Type B pancreatic cell (in vitro differentiated cells): ENCODE measurements at places on chromosomes 11 and 22.
A peak's percentile ranks its signal among the peaks of the same experiment; 100 is the strongest.

DNA sequence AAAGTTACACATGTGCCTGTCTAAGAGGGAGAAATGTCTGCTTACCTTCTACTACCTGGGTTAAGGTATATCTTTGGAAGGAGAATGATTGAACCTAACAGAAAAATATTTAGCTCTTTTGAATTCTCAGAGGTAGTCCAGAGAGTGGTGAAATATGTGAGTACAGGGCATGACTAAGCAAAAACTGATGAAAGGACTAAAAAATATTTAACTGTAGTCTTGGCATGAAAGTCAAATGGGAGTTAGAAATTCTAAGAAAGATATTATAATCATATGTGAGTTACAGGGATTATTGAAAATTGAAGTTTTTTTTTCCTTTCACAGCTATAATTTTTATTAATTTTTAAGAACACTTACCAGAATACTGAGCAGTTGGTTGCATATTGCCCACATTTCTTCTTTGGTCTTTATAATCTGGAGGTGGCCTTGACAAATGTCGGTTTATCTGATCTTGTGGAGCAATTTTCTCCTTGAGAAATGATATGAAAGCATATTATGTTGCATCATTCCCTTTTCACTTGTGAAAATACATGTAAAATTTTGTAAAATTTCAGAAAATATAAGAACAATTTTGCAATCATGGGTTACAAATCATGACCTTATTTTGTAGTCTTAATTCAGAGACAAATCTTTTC, 61.4 kb upstream of the MTMR2 start:
- H3K4me3 ChIP-seq: no peak overlapping the region
- peaks cover 36% of the 10 kb centered on the region for H3K36me3 ChIP-seq
- DNase-seq: no peak

- no peak overlapping the region for H3K27ac ChIP-seq
- H3K4me3 ChIP-seq: no peak overlapping the region
- no peaks in the 10 kb centered on the region for H3K36me3 ChIP-seq
- no peak for DNase-seq
Measured at GRCh38 chr11:105489446-105489845, 120.4 kb upstream of the GRIA4 start.

DNA sequence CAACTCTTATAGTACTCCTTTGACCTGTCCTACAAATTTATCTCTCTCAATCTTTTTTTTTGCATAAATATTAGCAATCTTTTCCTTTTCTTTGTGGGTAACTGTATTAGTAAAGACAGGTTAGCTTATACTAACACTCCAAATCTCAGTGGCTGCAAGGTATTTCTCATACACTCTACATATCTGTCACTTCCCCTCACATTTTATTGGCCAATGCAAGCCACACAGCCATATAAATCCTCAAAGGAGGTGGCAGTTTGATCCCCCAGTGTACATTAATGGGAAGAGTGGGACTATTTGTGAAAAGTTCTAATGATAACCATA, 42.6 kb upstream of the EED start:
- peaks cover 5% of the 10 kb centered on the region for H3K27me3 ChIP-seq
- H3K36me3 ChIP-seq: no peaks in the 10 kb centered on the region
- no peak overlapping the region for H3K27ac ChIP-seq
- H3K4me3 ChIP-seq: no peak overlapping the region
- DNase-seq: no peak

- peaks cover 14% of the 10 kb centered on the region for H3K27me3 ChIP-seq
- no peak overlapping the region for H3K4me3 ChIP-seq
- DNase-seq: no peak
- no peaks in the 10 kb centered on the region for H3K4me1 ChIP-seq
- no peaks in the 10 kb centered on the region for H3K36me3 ChIP-seq
Measured at GRCh38 chr11:119758291-119758690, 29.3 kb upstream of the NECTIN1 start.

- H3K4me1 ChIP-seq: peaks cover 6% of the 10 kb centered on the region
- peak; percentile 91 for DNase-seq
- H3K4me3 ChIP-seq: no peak overlapping the region
- no peaks in the 10 kb centered on the region for H3K36me3 ChIP-seq
- peaks cover 39% of the 10 kb centered on the region for H3K27me3 ChIP-seq
- no peak overlapping the region for H3K27ac ChIP-seq
Measured at GRCh38 chr11:129364143-129364654, 11.4 kb upstream of the BARX2 start.

- peaks cover 9% of the 10 kb centered on the region for H3K4me1 ChIP-seq
- H3K36me3 ChIP-seq: peaks cover 9% of the 10 kb centered on the region
- H3K27ac ChIP-seq: no peak overlapping the region
- no peak for DNase-seq
- no peak overlapping the region for H3K4me3 ChIP-seq
- H3K27me3 ChIP-seq: no peaks in the 10 kb centered on the region
Measured at GRCh38 chr11:29530961-29531360, 485.9 kb downstream of the KCNA4 start.

DNA sequence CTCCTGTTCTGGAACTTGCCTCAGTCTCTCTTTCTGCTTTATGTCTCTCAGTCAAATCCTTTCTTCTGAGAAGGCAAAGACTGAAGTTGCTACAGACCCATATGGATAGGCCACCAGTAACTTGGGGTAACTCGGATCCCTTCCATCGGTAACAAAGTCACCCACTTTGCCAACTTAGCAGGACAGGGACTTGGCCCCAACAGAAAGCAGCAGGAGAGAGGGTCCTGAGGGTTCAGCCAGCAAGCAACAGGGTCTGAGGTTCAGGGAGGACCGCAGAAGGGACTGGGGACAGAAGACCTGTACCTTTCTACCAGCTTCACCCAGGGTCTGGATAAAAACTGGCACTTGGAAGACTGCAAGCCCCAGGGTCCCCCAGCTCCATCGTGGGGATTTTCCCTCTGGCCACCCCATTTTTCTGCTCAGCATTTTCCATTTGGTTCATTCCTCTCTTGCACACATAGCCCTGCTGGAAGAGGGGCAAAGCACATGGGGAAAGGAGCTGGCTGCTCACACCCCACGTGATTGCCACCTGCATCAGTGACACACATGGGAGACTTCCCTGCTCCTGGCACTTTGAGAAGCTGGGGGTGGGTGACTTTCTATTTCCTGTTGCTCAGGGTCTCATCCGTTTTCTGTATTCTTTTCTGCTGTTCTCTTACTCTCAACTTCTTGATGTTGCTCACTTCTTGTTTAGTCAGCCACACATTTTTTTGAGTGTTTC, 34.6 kb upstream of the GNAZ start:
- H3K36me3 ChIP-seq: no peaks in the 10 kb centered on the region
- DNase-seq: no peak
- H3K4me3 ChIP-seq: no peak overlapping the region
- H3K27ac ChIP-seq: no peak overlapping the region
- peaks cover 6% of the 10 kb centered on the region for H3K4me1 ChIP-seq
- H3K27me3 ChIP-seq: peaks cover 10% of the 10 kb centered on the region

DNA sequence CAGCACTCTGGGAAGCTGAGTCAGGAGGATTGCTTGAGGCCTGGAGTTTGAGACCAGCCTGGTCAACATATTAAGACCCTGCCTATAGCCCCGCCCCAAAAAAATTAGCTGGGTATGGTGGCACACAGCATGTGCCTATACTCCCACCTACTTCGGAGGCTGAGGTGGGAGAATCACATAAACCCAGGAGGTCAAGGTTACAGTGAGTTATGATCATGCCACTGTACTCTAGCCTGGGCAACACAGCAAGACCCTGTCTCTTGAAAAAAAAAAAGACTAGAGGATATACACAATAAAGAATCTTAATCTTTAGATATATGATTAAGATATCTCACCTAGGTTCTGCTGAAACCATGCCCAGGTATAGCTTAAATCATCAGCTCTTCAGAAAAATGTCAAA, 136.7 kb downstream of the APOL5 start:
- H3K27ac ChIP-seq: no peak overlapping the region
- peaks cover 32% of the 10 kb centered on the region for H3K4me1 ChIP-seq
- no peak for DNase-seq
- H3K36me3 ChIP-seq: no peaks in the 10 kb centered on the region

GRCh38 chr22:17281440-17281841, 62.2 kb upstream of the ADA2 start:
- H3K4me1 ChIP-seq: peaks cover 23% of the 10 kb centered on the region
- H3K36me3 ChIP-seq: no peaks in the 10 kb centered on the region
- no peak overlapping the region for H3K27ac ChIP-seq
- no peak overlapping the region for H3K4me3 ChIP-seq

- DNase-seq: no peak
- H3K4me3 ChIP-seq: no peak overlapping the region
- peaks cover 3% of the 10 kb centered on the region for H3K27me3 ChIP-seq
- no peaks in the 10 kb centered on the region for H3K36me3 ChIP-seq
Measured at GRCh38 chr11:26457636-26458035, 114.4 kb downstream of the MUC15 start.

DNA sequence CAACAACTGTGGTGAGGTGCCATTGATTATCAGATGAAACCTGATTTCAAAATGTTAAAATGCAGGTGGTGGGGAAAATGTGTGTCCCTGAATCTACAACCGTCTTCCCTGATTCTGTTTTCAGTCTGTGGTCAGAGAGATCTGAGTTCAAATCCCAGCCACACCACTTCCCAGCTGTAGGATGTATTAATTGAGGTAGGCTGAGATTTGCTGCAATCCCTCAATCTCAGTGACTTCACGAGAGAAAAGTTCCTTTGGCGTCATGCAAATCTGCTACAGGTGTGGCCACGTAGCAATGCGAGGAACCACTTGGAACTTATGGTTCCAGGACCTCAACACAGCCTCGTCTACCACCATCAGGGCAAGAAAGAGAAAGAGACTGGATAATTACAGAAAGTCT, 56.2 kb downstream of the BCL2L13 start:
- no peaks in the 10 kb centered on the region for H3K4me1 ChIP-seq
- H3K4me3 ChIP-seq: no peak overlapping the region

DNA sequence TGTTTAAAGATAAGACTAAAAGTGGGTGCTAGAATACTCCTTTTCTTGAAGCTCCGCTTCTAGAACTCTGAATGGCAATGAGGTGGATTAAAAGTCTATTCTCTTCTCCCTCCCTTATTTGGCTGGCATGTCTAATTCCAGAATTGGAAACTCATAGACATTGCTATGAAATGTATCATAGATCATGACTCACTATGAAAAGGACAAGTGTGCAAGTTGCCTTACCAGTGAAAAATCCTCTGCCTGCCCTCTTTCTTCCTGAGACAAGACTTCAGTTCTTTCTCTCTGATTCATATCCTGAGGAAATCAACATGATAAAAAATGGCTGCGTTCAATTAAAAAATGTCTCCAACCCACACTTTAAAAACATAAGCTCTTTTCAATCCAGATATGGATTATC, 73.2 kb upstream of the BLID start:
- H3K36me3 ChIP-seq: peaks cover 9% of the 10 kb centered on the region
- no peak overlapping the region for H3K27ac ChIP-seq
- H3K27me3 ChIP-seq: no peaks in the 10 kb centered on the region
- no peak overlapping the region for H3K4me3 ChIP-seq

GRCh38 chr11:5197536-5197935, 2.9 kb downstream of the OR51V1 start:
- DNase-seq: no peak
- no peaks in the 10 kb centered on the region for H3K36me3 ChIP-seq
- H3K27me3 ChIP-seq: peaks cover 4% of the 10 kb centered on the region
- no peak overlapping the region for H3K27ac ChIP-seq
- H3K4me3 ChIP-seq: no peak overlapping the region

DNA sequence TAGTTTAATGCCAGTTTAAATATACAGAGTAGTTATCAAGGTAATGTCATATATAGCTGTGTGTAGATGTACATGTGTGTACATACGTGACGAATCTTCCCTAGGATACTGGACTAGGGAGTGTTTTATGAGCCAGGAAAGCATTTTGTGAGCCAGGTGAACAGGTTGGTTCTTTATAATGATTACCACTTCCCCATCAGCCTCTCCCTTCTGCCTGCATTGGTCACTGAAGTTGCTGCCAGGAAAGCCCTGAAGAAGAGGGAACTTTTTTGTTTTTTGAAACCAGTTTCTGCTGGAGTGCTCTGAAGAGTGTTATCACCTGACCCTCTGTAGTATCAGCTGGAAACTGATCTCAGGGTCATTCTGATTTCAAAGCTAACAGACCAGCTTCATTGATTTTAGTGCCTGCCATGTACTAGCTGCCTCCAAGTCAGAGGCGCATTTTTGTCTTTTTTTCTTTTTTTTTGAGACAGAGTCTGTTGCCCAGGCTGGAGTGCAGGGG, 14.2 kb upstream of the ST14 start:
- H3K27ac ChIP-seq: peak overlapping the region; percentile 94
- H3K36me3 ChIP-seq: peaks cover 12% of the 10 kb centered on the region
- H3K27me3 ChIP-seq: no peaks in the 10 kb centered on the region
- peaks cover 29% of the 10 kb centered on the region for H3K4me1 ChIP-seq
- no peak for DNase-seq
- peak overlapping the region; percentile 8 for H3K4me3 ChIP-seq

- DNase-seq: no peak
- H3K27me3 ChIP-seq: no peaks in the 10 kb centered on the region
- no peak overlapping the region for H3K27ac ChIP-seq
- H3K4me3 ChIP-seq: no peak overlapping the region
- peaks cover 35% of the 10 kb centered on the region for H3K4me1 ChIP-seq
Measured at GRCh38 chr11:35629914-35630313, 11.7 kb downstream of the FJX1 start.

GRCh38 chr11:30342736-30343166, 19.8 kb downstream of the ARL14EP start:
- peaks cover 18% of the 10 kb centered on the region for H3K36me3 ChIP-seq
- H3K27me3 ChIP-seq: no peaks in the 10 kb centered on the region
- peaks cover 6% of the 10 kb centered on the region for H3K4me1 ChIP-seq
- H3K27ac ChIP-seq: no peak overlapping the region
- no peak overlapping the region for H3K4me3 ChIP-seq

GRCh38 chr22:49946612-49947295, 13.8 kb upstream of the PIM3 start:
- H3K27me3 ChIP-seq: no peaks in the 10 kb centered on the region
- no peak for DNase-seq
- H3K4me1 ChIP-seq: peaks cover 12% of the 10 kb centered on the region
- no peak overlapping the region for H3K4me3 ChIP-seq

DNA sequence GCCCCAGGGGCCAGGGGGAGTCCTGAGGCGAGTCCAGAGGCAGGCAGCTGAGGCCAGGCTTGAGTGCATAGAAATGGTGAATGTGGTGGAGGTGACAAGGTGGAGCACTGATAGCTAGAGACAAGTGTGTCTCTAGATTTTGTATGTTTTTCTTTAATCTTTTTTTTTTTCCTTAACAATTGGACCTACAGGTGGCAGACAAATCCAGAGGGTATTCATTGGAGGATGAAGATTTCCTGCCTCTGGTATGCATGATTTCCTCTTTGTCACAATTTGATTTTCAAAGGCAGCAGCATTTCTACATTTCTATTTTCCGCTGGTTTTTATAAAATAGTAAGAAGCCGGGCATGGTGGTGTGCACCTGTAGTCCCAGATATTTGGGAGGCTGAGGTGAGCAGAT, 47.7 kb upstream of the DKK3 start:
- DNase-seq: no peak
- H3K27ac ChIP-seq: no peak overlapping the region
- H3K4me1 ChIP-seq: no peaks in the 10 kb centered on the region
- no peaks in the 10 kb centered on the region for H3K36me3 ChIP-seq
- H3K27me3 ChIP-seq: no peaks in the 10 kb centered on the region
- no peak overlapping the region for H3K4me3 ChIP-seq

- no peaks in the 10 kb centered on the region for H3K27me3 ChIP-seq
- H3K36me3 ChIP-seq: no peaks in the 10 kb centered on the region
- no peak overlapping the region for H3K4me3 ChIP-seq
- H3K4me1 ChIP-seq: no peaks in the 10 kb centered on the region
- no peak overlapping the region for H3K27ac ChIP-seq
- DNase-seq: no peak
Measured at GRCh38 chr11:5712507-5712906, 22.9 kb downstream of the TRIM22 start.
